ENCODE measurements at places on chromosomes 3 and 15. TPM values are rescaled to one million over a fixed set of nuclear protein-coding genes. Genes with fewer than 3 reads are reported as not detected.

The CILP gene
- 0.26 TPM for total RNA-seq

The CCR8 gene
- not detected for total RNA-seq

The ACP3 gene
- total RNA-seq = 3.5 TPM

The TLNRD1 gene
- total RNA-seq = 4.6 TPM

Data from fibroblast of lung (primary cell).